Stimulated activated CD4-positive, alpha-beta T cell treated with anti-CD3 and anti-CD28 coated beads, TNF-alpha, amount 100 ng/mL, for 48 hours (primary cell): ENCODE measurements at places on chromosomes 4 and X.

GRCh38 chr4:23930750-23931488, 41.1 kb upstream of the PPARGC1A start:
- DNase-seq, result no peak

DNA sequence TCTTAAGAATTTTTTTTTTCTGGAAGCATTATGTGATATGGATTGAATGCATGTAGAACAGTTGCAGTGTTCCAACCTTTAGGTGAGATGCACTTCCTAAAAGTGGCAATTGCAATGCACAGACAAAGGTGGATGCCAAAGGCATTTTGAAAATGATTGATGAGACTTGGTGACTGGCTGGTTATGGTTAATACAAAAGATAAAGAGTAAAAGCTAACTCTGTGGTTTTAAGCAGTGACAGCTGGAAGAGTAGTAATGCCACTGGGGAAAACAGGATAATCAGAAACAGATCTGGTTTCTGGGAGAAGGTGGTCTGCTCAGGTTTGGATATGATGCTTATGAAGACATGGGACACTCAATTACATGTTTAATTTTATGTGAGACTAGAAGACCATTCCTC, 345.6 kb downstream of the RPA4 start:
- no peak for DNase-seq

GRCh38 chr4:45094684-45095083, 368.3 kb upstream of the GNPDA2 start:
- no peak for DNase-seq

DNA sequence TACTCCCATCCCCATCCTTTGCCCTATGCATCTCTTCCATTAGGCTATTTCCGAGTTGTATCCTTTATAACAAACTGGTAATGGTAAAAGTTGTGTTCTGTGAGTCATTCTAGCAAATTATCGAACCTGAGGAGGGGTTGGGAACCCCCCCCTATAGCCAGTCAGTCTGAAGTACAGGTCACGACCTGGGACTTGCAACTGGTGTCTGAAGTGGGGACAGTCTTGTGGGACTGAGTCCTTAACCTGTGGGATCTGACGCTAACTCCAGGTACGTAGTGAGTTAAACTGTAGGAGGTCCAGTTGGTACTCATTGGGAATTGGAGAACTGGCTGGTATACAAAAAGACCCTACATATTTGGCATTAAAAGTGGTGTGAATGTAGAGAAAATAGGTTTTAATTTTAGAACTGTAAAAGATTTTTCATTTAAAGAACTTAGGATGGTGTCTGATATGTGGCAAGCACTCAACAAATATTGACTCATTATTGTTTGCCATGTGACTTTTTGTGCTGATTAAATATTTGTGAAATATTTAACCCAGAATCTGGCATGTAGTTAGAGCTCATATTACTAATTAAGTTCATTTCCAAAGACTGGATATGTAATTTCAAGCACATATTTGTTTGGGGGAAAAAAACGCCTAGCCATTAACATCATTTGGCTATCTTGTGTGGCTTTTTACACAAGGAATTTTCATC, 50.7 kb downstream of the CHST7 start:
- DNase-seq, result no peak
